ENCODE measurements at places on chromosomes 3 and 15. TPM values are rescaled to one million over a fixed set of nuclear protein-coding genes. Genes with fewer than 3 reads are reported as not detected.

The C15orf39 gene
- 34.6 TPM for total RNA-seq

The USP50 gene
- not detected for total RNA-seq

The CFAP44 gene
- total RNA-seq: 1.5 TPM

The WDR72 gene
- 5.8 TPM for total RNA-seq

The ABCC5 gene
- 17.2 TPM for total RNA-seq

The APPL1 gene
- 20.8 TPM for total RNA-seq

The ESYT3 gene
- total RNA-seq: 0.79 TPM

The MAPKAPK3 gene
- total RNA-seq: 29.0 TPM

The HTR3C gene
- total RNA-seq: not detected

The MOBP gene
- 0.03 TPM for total RNA-seq

The LRRC31 gene
- not detected for total RNA-seq

The ZDHHC23 gene
- total RNA-seq: 3.2 TPM

The KIF7 gene
- 4.0 TPM for total RNA-seq

The ZNF385D gene
- total RNA-seq: not detected

The GORASP1 gene
- 31.3 TPM for total RNA-seq

Measured in A549 treated with dexamethasone at 1 μM for 4 hours (cell line).